ACHN (cell line): ENCODE measurements at places on chromosomes 1 and 21.

DNA sequence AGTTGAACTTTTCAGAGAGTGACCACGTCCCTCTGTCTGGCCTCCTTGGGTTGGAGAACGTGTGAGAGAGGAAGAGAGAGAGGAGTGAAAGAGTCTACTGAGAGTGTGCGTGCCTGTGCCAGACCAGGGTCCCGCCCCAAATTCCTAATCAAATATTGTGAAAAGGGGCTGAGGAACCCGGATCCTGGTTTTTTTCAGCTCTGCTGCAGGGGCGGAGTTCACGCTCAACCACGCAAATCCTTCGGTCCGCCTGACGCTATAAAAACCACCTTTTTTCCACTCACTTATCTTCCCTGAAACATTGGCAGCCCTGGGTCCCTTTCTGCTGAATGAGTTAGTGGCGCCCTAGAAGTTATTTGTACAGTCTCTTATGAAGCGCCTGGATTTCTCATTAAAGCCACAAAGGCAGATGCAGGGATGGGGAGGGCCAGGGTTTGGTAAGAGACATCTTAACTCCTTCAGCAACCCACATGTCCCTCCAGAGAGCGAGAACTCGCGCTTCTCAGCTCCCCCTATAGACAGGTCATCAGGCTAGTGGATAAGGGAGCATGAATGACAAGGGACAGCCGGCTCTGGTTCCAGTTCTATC is at the start of gene FMOD:
Gene FMOD, minus strand, starts transcription at position 86 of the 589 bp plus-strand sequence. CDS start 2,852 bp downstream, outside the sequence.
- DNase-seq = no peak

DNA sequence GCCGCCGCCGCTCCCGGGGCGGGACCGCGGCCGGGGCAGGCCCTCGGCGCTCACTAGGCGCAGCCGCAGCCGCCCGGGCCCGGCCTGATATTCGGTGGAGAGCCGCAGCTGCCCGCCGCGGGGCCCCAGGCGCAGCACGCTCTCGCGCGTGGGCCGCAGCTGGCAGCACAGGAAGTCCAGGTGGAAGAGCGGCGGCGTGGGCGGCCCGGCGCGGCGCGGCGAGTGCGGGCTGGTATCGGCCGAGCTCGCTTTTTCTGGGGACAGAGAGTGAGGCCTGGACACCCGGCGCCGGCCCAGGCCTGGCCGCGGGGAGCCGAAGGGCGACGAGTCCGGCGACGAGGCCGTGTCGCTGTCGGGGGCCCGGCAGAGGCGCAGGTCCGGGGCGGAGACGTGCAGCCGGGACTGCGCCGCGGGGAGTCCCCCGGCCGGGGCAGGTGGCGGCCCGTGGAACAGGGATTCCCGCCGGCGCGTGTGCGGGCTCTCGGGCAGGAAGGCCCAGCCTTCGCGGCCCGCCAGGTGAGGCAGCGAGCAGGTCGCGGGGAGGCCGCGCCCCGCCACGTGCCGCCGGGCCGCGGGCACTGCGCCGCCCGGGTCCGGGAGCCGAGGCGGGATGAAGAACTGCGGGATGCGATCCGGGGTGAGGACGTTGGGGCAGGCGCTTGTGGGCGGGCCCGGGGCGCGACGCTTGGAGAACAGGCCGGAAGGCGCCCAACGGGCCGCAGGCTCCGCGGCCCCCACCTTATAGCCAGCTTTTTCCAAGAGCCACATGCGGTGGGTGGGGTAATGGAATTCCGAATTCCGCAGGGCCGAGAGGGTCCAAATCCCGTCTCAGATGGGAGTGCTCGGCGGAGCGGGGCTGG is 1.2 kb downstream of the C2CD4D start:
- DNase-seq = no peak

DNA sequence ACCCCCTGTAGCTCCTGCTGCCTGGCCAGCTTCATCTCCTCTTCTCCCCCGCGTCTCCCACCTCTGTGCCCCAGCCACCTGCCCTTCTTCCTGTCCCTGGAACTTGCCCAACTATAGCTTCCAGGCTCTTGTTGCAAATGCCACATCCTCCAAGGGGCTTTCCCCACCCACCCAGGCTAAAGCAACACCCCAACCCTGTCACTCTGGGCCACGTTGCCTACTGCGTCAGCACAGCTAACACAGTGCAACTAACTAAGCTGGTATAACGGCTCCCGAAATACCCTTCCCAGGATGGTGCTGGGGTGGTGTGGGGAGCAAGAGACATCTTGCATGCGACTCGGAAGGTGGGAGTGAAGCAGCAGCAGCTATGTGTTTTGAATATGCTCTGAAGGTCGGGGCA is 19.7 kb downstream of the CAMK2N1 start:
- no peak for DNase-seq

DNA sequence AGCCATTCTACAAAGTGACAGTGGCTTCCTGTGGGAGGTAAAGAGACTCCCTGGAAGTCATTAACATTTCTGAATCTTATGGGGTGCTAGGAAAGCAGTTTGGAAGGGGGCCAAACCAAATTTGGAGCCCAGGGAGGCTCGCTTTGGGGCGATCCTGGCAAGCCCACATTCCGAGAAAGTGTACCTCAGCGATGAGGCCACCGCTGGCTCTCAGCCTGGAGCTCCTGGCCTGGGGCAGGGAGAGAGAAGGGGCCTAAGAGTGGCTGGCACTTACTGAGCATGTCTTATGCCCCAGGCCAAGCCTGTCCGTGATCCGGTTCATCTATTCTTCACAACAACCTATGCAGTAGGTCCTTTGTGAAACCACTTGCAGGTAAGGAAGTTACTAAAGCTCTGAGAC is 98.8 kb downstream of the CCDC185 start:
- DNase-seq = no peak

GRCh38 chr1:241447031-241447644 is 72.4 kb downstream of the FH start:
- no peak for DNase-seq

- DNase-seq = no peak
Measured at GRCh38 chr1:25731626-25732370, 68.2 kb upstream of the SELENON start.

GRCh38 chr1:119353836-119354235 is 14.7 kb upstream of the HAO2 start:
- DNase-seq = no peak

GRCh38 chr1:226864311-226864710 is 6.1 kb upstream of the PSEN2 start:
- DNase-seq = no peak

DNA sequence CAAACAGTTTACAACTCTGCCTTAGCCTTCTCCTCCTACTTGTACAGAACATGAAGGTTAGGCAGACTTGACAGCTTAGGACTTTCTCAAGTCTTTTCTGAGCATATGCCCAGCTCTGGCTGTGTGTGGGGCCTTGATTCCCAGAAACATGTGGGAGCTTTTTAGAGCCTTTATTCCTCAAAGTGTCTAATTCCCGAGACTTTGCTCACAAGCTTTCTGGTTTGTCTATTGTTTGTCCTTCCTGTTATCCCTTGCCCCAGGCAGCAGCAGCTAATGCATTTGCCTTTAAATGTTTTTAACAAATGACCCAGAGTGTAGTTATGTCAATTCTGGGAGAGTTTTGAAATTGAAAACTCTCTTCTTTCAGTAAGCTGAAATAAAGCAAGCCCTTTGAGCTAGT is 29.2 kb downstream of the ST7L start:
- DNase-seq = no peak

GRCh38 chr1:12184008-12184681 is 17.4 kb downstream of the TNFRSF1B start:
- peak; percentile 1 for DNase-seq

GRCh38 chr1:222054416-222054815 is 312.5 kb upstream of the DUSP10 start:
- DNase-seq = no peak

GRCh38 chr1:168963601-168964000 is 142.9 kb upstream of the ATP1B1 start:
- no peak for DNase-seq

GRCh38 chr1:239123260-239123659 is 263.1 kb upstream of the CHRM3 start:
- DNase-seq = no peak

- DNase-seq = no peak
Measured at GRCh38 chr1:231118704-231119453, 43.0 kb upstream of the TRIM67 start.

GRCh38 chr1:2441746-2442145 is 29.4 kb upstream of the PEX10 start:
- no peak for DNase-seq

DNA sequence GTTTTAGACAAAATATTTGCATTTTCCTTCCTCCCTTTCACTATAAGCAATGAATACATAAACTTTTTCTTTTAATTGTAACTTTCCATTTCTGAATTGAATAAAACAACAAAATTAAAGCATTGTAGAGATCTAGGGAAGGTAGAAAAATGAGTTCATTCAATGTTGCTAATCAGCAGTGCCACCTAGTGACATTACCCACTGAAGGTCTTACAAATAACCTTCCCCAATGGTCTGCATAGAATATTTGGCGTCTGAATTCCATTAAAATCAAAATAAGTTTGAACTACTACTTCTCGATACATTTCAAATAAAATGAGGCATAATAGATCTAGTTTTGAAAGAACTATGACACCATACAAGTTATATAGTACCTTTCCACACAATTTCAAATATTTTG is 19.6 kb downstream of the FH start:
- DNase-seq = peak; percentile 53

DNA sequence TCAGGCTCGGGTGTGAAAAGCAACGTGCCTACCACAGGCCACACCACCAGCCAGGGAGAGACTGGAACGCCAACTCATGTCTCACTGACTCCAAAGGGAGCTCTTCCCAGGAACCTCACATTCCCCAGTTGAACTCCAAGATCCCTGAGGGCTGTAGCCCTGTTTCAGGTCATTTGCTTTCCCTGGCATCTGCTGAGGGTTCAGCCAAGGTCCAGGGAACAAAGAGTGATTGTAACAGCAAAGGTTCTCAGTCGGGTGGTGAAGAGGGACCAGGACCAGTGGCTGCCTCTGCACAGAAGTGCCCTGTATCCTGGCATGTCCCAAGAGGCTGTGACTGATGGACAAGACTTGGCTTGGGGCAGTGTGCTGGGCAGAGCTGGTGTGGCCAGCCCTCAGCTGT is 42.8 kb downstream of the GRIK3 start:
- DNase-seq = no peak
